Activated CD4-positive, alpha-beta T cell treated with anti-CD3 and anti-CD28 coated beads, Interleukin-2, amount 10 ng/mL, durations not matched to agents 7 days and 5 days (primary cell): ENCODE measurements at places on chromosomes 4 and X. TPM values are rescaled to one million over a fixed set of nuclear protein-coding genes. Genes with fewer than 3 reads are reported as not detected.

DNA sequence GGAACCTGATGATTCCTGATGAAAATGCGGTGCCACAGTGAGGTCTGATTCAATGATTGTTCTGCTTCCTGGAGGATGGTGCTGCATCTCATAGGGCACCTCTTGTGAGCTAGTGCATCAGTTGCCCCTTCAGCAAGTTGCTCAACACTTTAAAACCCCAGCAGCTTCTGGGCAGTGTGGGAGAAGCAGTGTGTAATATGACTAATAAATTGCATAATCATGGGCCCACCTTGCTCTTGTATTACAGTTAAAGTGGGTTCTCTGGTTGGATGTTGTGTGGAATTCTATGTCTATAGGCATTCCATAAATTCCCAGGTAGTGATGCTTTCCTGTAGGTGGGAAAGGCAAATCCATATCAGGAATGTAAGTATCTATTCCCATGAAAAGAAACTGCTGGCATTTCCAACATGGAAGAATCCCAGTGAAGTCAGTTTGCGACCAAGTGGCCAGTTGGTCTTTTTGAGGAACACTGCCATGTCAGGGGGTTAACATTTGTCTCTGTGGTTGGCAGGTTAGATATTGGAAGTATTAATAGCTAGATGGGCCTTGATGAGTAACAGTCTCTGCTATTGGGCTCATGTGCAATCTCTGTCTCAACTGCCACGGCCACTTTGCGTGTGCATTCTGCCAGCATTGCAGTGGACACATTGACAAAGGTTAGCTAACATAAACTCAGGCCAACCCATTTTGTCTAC lies 121.1 kb upstream of the OTUD4 start:
- no peak for DNase-seq
- no peaks in the 10 kb centered on the region for H3K36me3 ChIP-seq
- H3K4me3 ChIP-seq, result no peak overlapping the region
- H3K27ac ChIP-seq, result no peak overlapping the region
- H3K4me1 ChIP-seq, result peaks cover 10% of the 10 kb centered on the region
- peaks cover under 1% of the 10 kb centered on the region for H3K27me3 ChIP-seq

GRCh38 chr4:138535316-138535715 lies 293.2 kb upstream of the SLC7A11 start:
- no peak overlapping the region for H3K27ac ChIP-seq
- no peak for DNase-seq
- no peak overlapping the region for H3K4me3 ChIP-seq
- no peaks in the 10 kb centered on the region for H3K36me3 ChIP-seq
- H3K27me3 ChIP-seq, result no peaks in the 10 kb centered on the region

- H3K27me3 ChIP-seq, result no peaks in the 10 kb centered on the region
- H3K36me3 ChIP-seq, result no peaks in the 10 kb centered on the region
- no peak overlapping the region for H3K27ac ChIP-seq
- no peak for DNase-seq
Measured at GRCh38 chr4:181004056-181004455, 1239.1 kb upstream of the TENM3 start.

DNA sequence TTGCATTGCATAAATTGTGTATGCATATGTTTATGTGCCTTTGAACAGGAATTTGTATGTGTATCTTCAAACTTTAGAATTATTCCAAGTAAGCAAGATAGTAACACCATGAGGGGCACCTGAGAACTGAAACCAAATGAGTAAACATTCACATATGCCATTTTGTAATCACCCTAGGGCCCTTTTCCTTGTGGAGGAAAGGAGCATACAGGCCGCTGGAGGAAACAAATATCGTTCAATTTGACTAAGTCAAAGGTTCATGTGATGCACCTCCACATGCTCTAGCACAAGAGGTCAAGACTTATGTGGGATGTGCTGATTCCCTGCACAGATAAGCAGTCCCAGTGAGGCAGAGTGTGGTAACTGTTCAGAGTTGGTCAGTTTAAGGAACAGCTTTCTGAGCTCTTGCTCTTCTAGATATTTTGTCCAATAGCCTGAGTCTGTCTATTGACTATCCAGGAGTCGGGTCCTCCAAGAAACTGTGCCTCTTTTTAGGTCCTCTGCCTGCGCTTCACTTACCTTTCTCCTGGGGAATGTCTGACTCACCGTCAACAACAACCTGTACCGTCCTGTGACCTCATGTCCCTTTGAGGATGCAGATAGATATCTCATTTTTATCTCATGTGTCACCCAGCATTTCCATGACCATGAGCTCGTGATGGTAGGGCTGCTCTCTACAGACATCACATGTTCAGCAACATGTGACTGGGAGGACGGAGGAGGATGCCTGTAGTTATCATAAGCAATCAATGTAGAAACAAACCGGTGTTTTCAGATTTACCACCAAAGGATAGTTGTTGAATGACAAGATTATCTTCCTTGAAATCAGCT lies 196.9 kb downstream of the NWD2 start:
- H3K27me3 ChIP-seq, result peaks cover 13% of the 10 kb centered on the region
- H3K36me3 ChIP-seq, result no peaks in the 10 kb centered on the region
- H3K27ac ChIP-seq, result no peak overlapping the region
- no peak overlapping the region for H3K4me3 ChIP-seq

GRCh38 chrX:69293776-69294601 lies 128.7 kb upstream of the PJA1 start:
- no peak for DNase-seq
- H3K4me1 ChIP-seq, result no peaks in the 10 kb centered on the region
- H3K27ac ChIP-seq, result no peak overlapping the region

- no peak overlapping the region for H3K4me3 ChIP-seq
- H3K27ac ChIP-seq, result no peak overlapping the region
- H3K36me3 ChIP-seq, result no peaks in the 10 kb centered on the region
- no peaks in the 10 kb centered on the region for H3K4me1 ChIP-seq
- DNase-seq, result no peak
Measured at GRCh38 chr4:124025428-124025827, 628.8 kb downstream of the SPRY1 start.

- no peak overlapping the region for H3K4me3 ChIP-seq
- peaks cover 17% of the 10 kb centered on the region for H3K27me3 ChIP-seq
- H3K4me1 ChIP-seq, result no peaks in the 10 kb centered on the region
- H3K27ac ChIP-seq, result no peak overlapping the region
- no peak for DNase-seq
- no peaks in the 10 kb centered on the region for H3K36me3 ChIP-seq
Measured at GRCh38 chr4:128528793-128529553, 241.4 kb upstream of the PGRMC2 start.

GRCh38 chrX:108018656-108019381 lies 26.0 kb upstream of the VSIG1 start:
- peaks cover 49% of the 10 kb centered on the region for H3K4me1 ChIP-seq
- peaks cover 2% of the 10 kb centered on the region for H3K36me3 ChIP-seq

DNA sequence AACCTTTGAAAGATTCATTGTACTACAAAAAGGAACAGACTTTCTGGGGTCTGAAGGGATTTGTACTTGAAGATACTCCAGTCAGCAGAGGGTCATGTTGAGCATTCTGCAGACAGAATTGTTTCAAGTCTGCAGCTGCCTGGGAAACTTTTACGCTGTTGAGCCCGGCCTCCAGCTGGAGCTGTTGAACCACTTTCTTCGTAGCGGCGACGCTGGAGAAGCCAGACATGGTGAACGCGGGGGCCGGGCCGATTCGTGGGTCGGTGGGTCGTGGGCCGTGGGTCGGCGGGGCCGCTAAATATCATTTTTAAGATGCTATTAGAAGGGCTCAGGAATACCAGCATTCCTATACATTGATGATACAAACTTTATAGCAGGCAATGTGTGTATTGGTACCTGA lies 12.0 kb upstream of the RTL9 start:
- no peak overlapping the region for H3K4me3 ChIP-seq
- H3K4me1 ChIP-seq, result no peaks in the 10 kb centered on the region
- H3K27me3 ChIP-seq, result no peaks in the 10 kb centered on the region
- no peak for DNase-seq
- H3K36me3 ChIP-seq, result no peaks in the 10 kb centered on the region

GRCh38 chrX:48165241-48165640 lies 31.4 kb downstream of the SSX5 start:
- H3K36me3 ChIP-seq, result no peaks in the 10 kb centered on the region
- no peak overlapping the region for H3K27ac ChIP-seq
- no peak for DNase-seq
- H3K4me3 ChIP-seq, result no peak overlapping the region
- H3K4me1 ChIP-seq, result no peaks in the 10 kb centered on the region
- peaks cover 3% of the 10 kb centered on the region for H3K27me3 ChIP-seq

GRCh38 chrX:2426289-2426882 lies 74.4 kb downstream of the DHRSX start:
- H3K4me1 ChIP-seq, result no peaks in the 10 kb centered on the region
- DNase-seq, result no peak
- H3K27ac ChIP-seq, result no peak overlapping the region
- no peaks in the 10 kb centered on the region for H3K27me3 ChIP-seq
- H3K36me3 ChIP-seq, result peaks cover 34% of the 10 kb centered on the region

- no peaks in the 10 kb centered on the region for H3K36me3 ChIP-seq
- no peak for DNase-seq
- no peaks in the 10 kb centered on the region for H3K4me1 ChIP-seq
- H3K27me3 ChIP-seq, result no peaks in the 10 kb centered on the region
- H3K27ac ChIP-seq, result no peak overlapping the region
Measured at GRCh38 chr4:31045151-31045550, 325.0 kb downstream of the PCDH7 start.

GRCh38 chr4:52837716-52838558 lies 24.2 kb upstream of the RASL11B start:
- no peak overlapping the region for H3K4me3 ChIP-seq
- DNase-seq, result no peak
- H3K4me1 ChIP-seq, result no peaks in the 10 kb centered on the region

Gene NWD2
- not detected for total RNA-seq
